ENCODE measurements at places on chromosomes 7 and 10.

DNA sequence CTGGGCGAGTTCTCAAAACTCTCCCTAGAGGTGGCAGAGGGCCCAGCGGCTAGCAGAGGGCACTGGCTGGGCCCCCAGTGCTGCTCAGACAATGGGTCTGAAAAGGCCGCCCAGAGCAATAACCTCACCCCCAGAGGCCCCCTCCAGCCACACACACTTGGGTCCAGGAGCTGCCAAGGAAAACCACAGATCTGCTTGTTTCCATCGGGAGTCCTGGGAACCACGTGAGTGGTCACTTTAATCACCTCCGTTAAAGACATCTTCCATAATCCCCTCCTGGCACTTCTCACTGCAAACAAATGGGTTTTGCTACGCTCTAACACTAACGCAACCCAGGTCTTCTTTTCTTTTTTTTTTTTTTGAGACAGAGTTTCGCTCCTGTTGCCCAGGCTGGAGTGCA is 30.0 kb downstream of the NUDT1 start:
- no peak for DNase-seq

DNA sequence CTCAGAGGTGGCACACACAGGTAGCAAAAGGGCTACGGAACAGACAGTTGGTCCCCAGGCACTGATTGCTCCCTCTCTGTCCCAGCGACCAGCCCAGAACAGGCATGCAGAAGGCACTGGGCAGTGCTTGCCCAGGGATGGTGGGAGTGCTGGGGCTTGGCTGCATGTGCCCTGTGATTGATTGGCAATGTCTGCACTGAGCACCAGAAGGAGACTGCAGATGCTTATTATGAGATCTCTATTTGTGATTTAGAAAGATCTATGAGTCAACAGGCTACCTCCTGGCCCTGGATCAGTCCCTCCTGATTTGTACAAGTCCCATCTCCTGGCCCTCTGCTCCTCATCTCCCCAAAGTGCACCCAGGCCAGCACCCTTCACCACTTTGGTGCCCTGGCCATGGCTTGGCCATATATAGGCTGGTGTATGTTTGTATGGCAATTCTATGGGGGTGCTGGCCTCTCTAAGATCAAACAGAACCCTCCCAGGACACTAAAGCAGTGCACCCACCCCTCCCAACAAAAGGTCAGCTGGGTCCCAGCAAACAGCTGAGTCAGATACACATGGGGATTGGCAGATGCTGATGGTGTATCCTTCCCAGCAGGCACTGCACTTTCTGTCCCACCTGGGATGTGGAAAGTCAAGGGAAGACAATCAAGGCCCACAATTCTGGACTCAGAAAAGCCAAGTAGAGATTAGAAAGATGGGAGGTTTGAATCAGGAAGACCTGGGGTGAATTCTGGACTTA is 30.9 kb downstream of the CAMK2B start:
- DNase-seq: no peak

DNA sequence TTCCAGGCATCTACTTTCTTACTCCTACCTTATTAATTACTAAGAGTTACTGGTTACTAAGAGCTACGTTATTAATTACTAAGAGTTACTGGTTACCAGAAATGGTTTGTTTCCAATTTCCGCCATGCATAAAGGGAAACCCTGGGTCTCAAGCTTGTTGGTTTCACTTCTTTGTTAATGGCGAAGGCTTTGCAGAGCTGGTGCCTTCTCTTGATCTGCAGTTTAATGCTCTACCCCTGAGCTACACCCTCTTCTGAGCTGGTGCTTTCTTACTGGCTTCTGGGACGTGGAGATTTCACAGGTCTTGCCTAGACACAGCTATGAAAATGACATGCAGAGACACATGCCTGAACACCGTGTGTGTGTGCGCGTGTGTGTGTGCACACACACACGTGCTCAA is 560 bp downstream of the CPA4 start:
- DNase-seq: no peak

DNA sequence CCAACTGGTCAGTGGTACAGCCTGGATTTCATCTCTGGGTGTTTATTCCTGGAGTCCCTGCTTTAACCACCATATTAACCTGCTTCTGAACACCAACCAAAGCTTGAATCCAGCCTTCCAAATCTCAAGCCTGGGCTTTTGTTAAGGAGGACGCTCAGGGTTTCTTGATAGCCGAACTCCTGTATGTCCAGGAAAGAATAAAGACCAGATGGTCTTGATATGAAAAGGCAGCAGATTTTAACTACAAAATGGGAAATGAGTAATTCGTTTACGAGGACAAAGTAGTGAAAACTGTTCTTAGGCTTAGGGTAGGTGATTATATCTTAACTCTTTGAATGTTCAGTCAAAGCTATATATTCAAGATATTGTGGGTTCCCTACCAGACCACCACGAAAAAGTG is 129.1 kb upstream of the INSYN2A start:
- DNase-seq: no peak

DNA sequence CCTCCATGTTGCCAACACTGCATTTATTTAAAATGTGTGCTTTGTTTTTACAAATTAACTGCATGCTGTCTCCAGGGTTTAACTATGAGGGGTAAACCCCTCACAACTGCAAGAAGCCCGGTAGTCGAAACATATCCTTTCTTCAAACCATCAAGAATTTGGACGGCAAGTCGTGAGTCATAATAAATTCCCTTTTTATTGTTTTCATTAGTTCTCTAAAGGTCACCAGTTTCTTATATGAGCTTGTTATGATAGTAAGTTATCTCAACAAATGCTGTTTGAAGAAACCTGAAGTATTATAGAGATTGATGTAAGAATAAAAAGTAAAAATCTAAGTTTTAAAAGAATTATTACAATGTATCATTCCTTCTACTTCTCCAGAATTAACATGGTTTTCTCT is 12.2 kb upstream of the FIGNL1 start:
- DNase-seq: no peak

DNA sequence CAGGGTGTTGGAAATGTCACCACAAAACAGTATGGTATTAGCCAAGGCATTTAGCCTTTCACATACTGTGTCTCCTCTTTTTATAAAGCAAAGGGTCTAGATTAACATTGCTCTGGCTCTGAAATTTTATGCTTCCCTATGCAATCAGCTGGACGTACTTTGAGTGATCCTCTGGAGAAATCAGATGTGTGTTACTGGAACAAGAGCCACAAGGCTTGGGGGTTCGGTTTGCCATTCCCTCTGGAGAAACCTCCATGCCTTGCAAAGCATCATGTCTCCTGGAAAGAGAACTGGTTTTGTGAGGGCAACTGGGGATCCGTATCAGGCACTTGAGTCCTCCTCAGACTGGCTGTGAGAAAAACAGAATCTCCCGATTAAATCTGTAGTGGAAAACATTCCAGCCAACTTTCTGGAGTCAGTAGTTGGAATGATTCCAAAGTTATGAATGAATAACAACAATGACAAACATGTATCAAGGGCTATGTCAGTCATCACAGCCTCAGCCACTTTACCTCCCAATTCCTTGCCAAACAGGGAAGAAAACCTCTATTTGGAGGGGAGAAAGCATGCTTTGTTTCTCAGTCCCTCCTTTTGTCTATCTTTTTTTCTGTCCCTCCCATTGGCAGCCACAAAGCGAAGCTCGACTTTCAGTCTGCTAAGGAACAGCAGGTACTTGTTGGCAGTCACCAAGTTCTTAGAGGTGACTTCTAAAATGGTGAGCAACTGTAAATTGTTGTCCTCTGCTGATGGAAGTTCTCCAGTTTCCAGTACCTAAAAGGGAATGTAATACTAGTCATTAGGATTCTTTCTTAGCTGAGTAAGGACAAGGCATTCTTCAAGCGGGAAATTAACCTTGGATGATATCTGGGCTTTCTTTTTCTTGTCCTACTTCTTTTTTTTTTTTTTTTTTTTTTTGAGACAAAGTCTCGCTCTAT is 864.8 kb upstream of the AUTS2 start:
- DNase-seq: no peak

- DNase-seq: no peak
Observed at GRCh38 chr7:99677013-99677647, 2.7 kb downstream of the CYP3A5 start.

- DNase-seq: no peak
Observed at GRCh38 chr7:54988516-54988915, 30.3 kb upstream of the EGFR start.

- DNase-seq: no peak
Observed at GRCh38 chr7:80929619-80930018, 10.8 kb upstream of the SEMA3C start.

DNA sequence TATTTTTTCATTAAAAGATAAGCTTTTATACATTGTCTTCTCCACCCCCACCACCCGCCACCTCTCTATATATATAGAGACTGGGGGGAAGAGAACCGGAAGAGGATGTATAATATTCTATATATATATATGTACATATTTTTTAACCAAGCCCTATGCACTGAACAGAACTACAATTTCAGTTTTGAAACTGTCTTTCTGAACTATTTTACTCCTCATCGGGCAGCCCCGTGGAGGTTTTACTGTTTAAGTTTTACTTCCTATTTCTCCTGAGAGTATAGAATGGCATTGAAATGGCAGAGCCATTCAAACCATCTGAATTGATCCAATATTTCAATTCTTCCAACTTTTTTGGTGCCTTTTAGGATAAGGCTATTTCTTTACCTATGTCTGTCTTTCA is 1047.1 kb downstream of the NRG3 start:
- no peak for DNase-seq

DNA sequence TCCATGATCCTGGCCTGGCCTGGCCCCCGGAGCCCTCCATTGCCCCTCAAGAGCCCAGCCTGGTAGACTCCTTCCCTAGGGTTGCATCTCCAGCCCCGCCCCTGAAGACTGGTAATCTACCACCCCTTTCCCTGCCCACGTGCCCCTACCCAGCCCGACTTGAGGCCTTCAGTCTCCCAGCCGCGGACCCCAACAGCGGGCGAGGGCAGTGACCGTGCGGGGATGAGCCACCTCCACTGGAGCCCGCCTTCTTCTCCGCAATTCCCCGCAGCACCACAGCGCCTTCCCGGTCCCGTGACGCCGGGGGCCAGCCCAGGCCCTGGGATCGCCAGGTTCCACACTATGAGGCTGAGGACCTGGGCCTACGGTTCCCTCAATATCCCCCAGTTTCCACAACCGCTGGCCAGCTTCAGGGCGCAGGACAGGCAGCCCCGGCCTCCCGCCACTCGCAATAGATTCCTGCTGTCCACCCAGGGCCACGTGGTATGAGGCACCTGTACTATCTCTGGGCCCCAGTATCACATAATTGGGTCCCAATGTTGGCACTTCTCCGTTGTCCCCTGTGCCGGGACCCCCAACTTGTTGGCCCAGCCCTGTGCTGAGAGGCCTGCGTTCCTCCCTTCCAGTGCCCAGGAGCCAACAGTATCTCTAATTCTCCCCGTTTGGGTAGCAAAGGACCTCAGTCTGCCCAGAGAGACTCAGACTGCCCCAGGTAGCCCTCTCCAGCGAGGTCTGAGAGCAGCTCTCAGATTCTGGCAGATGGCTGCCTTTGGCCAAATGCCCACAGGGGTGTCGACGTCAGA is 1.1 kb upstream of the GPRIN2 start:
- no peak for DNase-seq

DNA sequence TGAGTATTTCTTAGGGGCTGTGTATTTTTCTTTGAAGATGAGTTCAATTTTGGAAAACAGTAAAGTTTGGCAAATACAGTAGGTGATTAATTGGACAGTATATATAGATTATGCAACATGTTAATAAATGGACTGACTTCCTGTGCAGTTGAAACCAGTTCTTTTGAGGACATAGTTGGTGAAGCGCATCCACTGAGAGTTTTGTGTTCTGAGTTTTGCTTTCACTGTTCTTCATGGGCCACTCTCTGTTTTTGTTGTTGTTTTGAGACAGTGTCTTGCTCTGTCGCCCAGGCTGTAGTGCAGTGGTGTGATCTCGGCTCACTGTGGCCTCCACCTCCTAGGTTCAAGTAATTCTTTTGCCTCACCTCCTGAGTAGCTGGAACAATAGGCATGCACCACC is 109.0 kb downstream of the SDHAF3 start:
- no peak for DNase-seq

DNA sequence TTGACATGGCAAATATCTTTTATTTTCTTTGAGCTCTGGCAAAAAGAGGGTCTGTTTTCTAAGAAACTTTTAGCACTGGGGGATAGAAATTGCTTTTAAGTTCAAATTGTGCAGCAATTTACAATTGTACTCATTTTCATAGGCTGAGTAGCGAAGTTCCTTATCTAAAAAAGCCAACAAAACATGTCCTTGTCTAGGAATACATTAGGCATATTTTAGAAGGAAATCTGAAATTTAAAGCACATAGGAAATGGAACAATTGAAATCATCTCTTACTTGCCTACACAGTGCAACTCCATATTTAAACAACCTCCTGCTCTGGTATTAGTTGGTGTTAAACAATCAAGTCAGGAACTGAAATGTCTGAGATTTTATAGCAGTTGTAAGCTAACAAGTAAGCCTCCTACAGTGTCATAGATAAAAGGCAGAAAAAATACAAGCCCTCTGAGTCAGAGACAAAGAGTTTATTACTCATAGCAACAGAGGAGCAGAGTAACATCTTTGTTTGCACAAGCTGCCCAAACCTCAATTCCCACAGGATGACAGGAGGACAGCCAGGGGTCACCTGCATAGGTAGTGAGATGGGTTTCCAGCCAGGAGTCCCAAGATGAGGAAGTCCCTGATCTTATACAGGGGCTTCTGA is 280.2 kb upstream of the HGF start:
- no peak for DNase-seq

- no peak for DNase-seq
Observed at GRCh38 chr7:102892631-102893278, 20.0 kb upstream of the LRRC17 start.

DNA sequence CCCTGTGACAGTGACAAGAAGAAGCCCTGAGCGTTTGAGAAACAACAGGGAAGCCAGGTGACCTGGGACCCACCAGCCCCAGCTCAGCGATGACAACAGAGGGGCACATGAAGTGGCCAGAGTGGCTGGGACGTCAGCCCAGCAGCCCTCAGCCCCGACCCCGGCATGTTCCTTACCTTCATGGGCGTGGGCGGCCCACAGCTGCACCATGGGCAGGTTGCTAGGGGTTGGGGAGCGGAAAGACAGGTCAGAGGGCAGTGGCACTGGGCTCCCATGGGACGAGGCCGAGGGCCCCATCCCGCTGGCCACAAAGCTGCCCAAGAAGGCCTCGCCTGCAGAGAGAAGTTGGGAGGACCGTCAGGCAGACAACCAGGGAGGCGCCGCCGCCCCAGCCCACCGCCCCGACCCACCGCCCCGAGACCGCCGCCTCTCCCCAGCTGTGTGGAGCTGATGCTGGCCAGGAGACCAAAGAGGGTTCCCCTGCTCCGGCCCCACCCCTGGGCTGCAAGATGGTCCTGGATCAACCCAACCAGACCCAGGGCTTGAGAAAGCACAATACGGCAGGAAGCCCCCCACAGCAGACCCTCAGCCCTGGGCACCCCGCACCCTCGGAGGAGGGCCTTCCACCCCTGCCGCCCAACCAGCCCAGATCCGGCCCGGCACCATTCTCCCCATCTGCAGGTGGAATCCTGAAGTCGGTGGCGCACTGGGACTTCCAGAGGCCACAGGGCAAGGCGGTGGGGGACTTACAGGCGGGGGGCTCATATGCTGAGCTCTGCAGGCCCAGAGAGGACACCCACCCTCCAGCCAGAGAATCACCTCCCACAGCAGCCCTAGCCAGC is 29.1 kb downstream of the TNRC18 start:
- no peak for DNase-seq

All from NCI-H187 (cell line).